ENCODE measurements at places on chromosomes 12 and 14.

GRCh38 chr12:98909746-98910145 is 264.7 kb downstream of the APAF1 start:
- DNase-seq = no peak

- DNase-seq = no peak
These were observed 320.8 kb downstream of the ZFP36L1 start for GRCh38 chr14:68471964-68472508.

GRCh38 chr14:101965770-101966722 is 1.7 kb downstream of the DYNC1H1 start:
- no peak for DNase-seq

GRCh38 chr12:27823038-27823437 is 43.0 kb upstream of the MANSC4 start:
- DNase-seq = no peak

- no peak for DNase-seq
These were observed 7.6 kb upstream of the BRMS1L start for GRCh38 chr14:35818346-35819115.

DNA sequence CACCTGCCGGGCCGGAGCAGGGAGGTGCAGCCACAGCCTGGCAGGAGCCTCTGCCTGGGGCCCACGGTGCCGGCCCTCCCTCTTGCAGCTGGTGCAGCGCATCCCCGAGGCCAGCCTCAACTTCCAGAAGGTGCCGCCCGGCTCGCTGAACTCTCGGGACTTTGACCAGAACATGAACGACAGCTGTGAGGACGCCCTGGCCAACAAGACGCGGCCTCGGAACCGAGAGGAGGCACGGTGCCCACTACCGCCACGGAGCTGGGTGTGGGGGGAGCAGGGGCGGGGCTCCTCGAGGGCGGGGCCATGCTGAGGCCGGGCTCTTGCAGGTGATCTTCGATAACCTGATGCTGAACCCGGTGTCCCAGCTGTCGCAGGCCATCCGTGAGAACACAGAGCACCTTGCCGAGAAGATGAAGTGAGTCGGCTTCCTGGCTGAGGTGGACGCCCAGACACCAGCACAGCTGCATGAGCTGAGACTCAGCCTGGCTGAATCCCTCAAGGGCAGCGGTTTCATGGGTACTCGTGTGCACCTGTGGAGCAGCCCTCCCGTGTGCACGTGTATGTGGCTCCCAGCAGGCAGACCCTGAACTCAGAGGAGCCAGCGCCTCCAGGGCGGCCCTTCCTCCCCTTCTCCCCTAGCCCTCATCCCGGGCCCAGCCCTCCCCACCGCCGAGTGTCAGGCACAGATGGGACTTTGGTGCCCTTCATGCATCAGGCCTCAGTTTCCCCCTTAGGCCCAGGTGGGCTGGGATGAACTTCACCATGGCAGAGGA is 28.6 kb downstream of the CEP170B start:
- DNase-seq = no peak

DNA sequence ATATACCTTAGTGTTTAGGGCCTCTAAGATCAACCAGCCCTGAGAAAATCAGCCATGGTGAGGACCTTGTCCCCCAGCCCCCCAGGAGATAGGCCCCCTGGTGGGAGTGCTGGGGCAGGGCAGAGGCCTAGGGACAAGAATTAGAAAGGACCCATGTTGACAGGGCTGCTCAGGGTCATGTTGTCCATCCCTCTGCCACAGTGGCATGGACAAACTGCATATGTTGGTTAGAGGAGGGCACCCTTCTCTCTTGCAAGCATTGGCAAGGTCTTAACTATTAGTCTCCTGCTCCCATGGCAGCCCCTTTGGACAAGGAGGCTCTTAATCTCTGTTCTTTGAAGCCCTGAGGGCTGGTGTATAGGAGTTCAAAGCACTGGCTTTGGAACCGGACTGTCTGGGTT is 755 bp upstream of the PTPN6 start:
- no peak for DNase-seq

GRCh38 chr12:88638966-88639760 is 58.9 kb upstream of the KITLG start:
- no peak for DNase-seq

DNA sequence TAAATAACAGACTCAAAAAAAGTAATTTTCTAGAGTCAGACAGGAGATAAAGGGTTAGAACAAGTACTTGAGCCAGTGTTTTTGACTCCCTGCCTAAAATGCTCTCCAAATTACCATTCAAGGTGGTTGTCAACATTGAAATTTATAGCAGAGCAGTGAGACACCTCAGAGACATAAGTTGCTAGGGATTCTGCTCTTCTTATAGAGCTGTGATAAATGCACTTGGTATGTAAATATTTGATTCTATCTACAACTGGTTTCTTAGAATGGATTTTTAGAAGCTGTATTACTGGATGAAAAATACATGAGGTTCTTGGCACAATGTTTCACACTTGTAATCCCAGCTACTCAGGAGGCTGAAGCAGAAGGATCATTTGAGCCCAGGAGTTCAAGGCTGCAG is 83.9 kb upstream of the OSBPL8 start:
- no peak for DNase-seq

DNA sequence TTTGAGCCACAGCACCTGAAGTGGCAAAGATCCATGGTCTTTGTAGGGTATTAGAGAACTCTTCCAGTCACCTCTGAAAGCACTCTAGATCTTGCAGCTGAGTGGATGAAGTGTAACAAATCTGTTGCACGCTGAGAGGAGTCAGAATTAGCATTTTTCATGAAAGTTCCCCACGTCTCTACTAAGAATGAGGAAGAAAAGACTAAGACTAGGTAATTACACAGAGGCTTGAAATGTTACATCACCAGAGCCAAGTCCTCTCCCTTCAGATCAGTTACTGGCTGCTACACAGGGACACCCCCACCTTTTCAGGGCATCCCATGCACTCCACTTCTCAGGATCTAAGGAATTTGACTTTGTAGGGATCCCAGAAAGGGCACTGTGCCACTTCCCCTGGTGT is 98.6 kb upstream of the FKBP4 start:
- no peak for DNase-seq

GRCh38 chr14:56463271-56463890 is 116.2 kb upstream of the TMEM260 start:
- DNase-seq = no peak

DNA sequence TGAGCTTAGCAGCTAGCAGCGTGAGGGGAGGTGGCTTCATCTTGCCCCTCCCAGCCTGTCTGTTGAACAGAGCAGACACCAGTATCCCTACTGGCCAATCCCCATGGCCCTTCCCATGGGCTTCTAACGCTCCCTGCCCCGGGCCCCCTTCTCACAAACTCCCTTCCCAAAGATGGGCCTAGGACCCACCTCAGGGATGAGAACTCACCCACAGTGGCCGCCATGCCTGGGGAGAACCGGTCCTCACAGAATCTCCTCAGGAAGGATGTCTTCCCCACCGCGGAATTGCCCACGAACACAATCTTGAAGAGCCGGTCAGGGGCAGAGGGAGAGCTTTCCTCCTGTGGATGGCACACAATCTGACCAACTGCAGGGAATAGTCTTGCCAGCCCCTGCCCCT is 119.5 kb downstream of the CRACR2A start:
- no peak for DNase-seq

- DNase-seq = no peak
These were observed 138.5 kb downstream of the KTN1 start for GRCh38 chr14:55718551-55718950.

DNA sequence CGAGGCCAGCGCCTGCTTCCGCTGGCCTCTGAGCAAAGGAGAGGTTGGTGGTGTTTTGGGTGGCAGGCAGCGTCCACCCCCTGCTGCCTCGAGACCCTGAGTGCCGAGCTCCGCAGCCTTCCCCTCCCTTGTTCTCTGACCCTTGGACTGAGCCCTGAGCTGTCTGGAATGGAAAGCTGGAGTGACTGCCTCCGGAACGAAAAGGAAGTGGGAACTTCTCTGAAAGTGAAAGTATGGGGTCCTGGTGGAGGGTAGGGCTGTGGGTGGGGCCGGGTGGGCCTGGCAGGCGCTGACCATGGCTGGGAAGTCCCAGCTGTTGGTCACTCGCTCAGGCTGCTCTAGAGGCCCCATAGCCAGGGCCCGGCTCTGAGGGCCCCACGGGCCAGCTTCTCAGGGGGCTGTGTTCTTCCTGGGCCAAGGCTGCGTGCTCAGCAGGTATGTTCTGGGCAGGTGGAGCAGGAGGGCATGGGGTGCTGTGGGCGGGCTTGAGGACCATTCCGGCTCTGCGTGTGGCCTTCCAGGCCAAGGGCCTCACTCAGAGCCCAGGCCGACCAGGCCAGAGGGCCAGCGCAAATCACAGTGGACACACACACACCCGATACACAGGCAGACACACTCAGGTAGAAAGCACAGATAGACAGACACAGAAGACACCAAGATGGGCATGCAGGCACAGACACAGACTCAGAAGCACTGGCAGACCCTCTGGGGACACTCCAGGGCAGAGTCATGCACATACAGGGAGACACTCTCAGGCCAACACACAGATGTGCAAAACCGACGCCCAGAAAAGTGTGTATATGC is at the start of gene EXOC3L4:
EXOC3L4 (plus strand) TSS at position 320 of the 804 bp plus-strand sequence. CDS start 5,495 bp downstream, outside the sequence.
- DNase-seq = no peak

DNA sequence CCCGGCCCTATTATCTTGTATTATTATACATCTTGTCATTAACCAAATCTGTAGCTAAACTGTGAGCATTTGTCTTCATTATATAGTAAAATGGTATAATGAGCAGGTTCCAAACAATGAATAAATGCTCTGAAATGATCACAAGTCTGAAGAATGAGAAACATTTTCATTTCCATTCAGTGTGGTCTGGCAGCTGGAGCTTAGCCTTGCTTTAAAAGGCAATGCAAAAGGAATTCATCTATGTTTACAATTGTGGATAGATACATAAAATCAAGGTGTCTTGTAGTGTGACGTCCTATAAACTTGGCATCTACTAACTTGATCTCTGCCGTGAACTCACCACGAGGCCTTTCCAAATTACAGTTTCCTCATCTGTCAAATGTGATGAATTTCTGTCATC is 168.3 kb downstream of the RMST start:
- no peak for DNase-seq

- no peak for DNase-seq
These were observed 75.4 kb upstream of the FKBP4 start for GRCh38 chr12:2719392-2719791.

DNA sequence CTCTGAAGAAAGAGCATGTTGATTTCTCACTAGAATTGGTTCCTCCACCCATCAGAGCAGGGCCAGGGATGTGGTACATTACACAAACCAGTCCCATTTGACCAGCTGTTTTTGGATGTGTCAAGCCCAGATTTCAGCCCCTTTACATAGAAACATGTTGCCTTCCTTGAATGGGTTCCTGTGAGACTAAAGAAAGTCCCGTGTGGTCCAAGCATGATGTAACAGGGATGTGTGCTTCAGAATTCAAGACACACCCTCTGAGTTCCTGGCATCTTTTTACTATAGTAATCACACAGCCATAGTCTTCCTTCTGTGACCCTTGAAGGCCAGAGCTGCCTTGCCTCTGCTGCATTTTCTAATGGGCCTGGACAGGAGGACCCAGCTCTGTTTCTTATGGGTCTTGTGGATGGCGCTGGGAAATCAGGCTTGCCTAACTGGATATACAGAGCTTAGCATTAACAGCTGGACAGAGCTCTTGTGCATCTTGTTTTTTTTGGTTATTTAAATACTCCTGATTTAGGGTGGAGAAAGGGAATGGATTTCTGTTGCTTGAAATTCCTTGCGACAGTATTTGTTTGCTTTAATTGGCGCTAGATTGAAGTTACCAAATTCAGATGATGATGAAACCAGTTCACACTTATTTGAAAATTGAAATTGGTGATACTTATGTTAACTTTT is 341.0 kb downstream of the ZFP36L1 start:
- DNase-seq = no peak

- no peak for DNase-seq
These were observed 436.7 kb downstream of the ATP23 start for GRCh38 chr12:58378028-58378427.

DNA sequence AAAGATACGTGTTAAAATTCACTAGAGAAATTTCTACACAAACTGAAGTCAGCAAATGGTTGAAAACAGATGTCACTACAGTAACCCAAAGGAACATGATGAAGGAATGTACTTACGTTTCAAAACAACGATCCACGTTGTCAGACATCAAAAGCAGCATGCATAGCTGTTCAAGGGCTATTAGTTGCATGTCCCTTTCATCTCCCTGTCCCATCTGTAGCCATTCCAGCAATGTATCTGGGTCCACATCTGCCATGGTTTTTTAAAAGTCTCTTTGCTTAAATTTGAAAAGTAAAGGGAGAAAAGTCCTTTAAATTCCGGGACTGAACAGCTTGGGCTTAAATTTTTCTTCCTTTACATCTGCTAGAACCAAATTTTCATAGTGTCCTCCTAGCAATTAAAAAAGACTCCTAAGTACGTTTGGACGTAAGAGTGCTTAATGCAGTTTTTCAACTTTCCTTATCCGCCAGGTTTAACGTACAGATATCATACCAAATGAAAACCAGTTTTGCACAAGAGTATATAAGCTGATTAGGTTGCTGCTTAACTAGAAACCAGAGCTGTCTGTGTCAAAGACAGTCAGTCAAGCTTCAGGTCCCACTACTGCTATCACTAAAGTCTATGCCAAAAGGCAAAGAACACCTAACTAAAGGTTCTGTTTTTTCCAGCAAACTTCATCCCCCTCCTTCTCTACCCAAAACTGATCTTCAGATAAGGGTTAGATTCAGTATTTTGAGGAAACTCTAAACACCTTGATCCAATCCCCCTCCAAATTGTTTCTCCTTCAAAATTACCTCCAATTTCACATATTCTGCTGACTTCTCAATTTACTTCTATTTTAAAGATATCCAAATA is 1.7 kb downstream of the HECTD1 start:
- no peak for DNase-seq

- no peak for DNase-seq
These were observed 68.7 kb upstream of the MED13L start for GRCh38 chr12:116346222-116346621.

DNA sequence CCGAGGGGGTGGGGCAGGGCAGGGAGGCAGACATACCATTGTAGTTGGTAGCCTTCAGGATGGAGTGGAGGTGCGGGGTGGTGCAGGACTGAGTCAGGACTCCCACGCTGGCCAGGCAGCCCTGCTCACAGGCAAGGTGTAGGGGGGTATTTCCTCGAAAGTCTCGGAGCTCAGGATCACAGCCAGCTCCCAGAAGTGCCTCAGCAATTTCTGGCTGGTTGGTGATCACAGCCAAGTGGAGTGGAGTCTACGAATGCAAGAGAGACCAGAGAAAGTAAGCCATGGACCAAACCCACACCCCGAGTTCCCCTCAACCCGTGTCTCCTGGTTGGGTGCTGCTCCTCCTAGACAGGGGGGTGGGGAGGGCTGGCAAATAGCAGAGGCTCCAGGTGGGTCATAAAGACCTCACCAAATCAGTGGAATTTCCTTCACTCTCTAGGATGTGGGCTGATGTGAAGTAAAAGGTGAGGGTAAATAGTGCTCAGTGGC is 1.4 kb downstream of the NFKBIA start:
- DNase-seq = no peak

GRCh38 chr14:106044949-106045596 is 518.7 kb downstream of the TMEM121 start:
- DNase-seq = peak; percentile 45

- no peak for DNase-seq
These were observed 79.6 kb downstream of the OTX2 start for GRCh38 chr14:56730538-56731145.

All from CMK (cell line).